ENCODE measurements at places on chromosomes 13 and 19. TPM values are rescaled to one million over a fixed set of nuclear protein-coding genes. Genes with fewer than 3 reads are reported as not detected.

Gene CD33
- 0.60 TPM for total RNA-seq

Gene ZSCAN4
- not detected for total RNA-seq

Gene ZNF560
- total RNA-seq: not detected

Gene ZNF132
- 1.0 TPM for total RNA-seq

Gene IGFL1
- total RNA-seq: not detected

Gene AKAP11
- 18.0 TPM for total RNA-seq

Gene STAP2
- total RNA-seq: 1.8 TPM

Gene KIR3DL2
- total RNA-seq: 1.4 TPM

Gene CEACAM7
- not detected for total RNA-seq

Gene PSG3
- total RNA-seq: not detected

Gene CYP4F3
- total RNA-seq: not detected

Gene LYPD3
- 37.3 TPM for total RNA-seq

Gene TEX101
- total RNA-seq: not detected

Gene LIG4
- 1.5 TPM for total RNA-seq

Gene PVR
- 0.67 TPM for total RNA-seq

Gene PRR36
- total RNA-seq: 0.30 TPM

Gene THSD8
- total RNA-seq: not detected

Gene RASGRP4
- 0.45 TPM for total RNA-seq

Gene HIF3A
- total RNA-seq: not detected

Gene CYP4F2
- not detected for total RNA-seq

Gene LGI4
- 0.70 TPM for total RNA-seq

Gene TSKS
- total RNA-seq: 2.9 TPM

Gene SLC10A2
- not detected for total RNA-seq

Gene CKM
- total RNA-seq: not detected

Gene C19orf53
- total RNA-seq: 119 TPM

Gene PGPEP1
- 25.9 TPM for total RNA-seq

Gene SHISA7
- not detected for total RNA-seq

Gene ZNF835
- total RNA-seq: 1.1 TPM

Gene ZNF729
- not detected for total RNA-seq

All from CD4-positive, alpha-beta T cell (primary cell).